ENCODE measurements at places on chromosomes 12 and 14.

GRCh38 chr12:53196486-53196885, 10.6 kb downstream of the ITGB7 start:
- no peak for DNase-seq

GRCh38 chr14:102541771-102542170, 32.2 kb upstream of the ANKRD9 start:
- DNase-seq, result no peak

DNA sequence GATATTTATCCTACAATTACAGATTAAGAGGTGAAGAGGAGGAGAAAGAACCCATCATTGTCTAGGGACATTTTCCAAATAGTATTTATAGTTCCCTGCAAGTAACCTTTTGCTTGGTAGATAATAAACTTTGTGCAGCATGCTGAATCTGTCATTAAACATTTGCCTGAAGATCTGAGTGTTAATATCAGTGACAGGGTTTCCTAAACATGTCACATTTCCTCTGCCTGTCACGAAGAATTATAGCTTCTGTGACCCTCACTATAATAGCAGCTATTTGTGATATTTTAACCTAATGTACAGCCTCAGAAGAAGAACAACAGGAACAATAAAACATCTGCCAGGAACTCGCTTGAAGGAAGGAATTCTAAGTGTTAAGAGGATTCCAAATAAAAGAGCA, 350.3 kb downstream of the GXYLT1 start:
- DNase-seq, result no peak

DNA sequence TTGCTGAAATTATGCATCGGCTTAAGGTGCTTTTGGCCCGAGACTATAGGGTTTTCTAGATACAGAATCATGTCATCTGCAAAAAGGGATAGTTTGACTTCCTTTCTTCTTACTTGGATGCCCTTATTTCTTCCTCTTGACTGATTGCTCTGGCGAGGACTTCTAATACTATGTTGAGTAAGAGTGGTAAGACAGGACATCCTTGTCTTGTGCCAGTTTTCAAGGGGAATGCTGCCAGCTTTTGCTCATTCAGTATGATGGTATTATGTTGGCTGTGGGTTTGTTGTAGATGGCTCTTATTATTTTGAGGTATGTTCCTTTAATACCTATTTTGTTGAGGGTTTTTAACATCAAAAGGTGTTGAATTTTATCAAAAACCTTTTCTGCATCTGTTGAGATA, 8.3 kb downstream of the BMAL2 start:
- DNase-seq, result no peak

DNA sequence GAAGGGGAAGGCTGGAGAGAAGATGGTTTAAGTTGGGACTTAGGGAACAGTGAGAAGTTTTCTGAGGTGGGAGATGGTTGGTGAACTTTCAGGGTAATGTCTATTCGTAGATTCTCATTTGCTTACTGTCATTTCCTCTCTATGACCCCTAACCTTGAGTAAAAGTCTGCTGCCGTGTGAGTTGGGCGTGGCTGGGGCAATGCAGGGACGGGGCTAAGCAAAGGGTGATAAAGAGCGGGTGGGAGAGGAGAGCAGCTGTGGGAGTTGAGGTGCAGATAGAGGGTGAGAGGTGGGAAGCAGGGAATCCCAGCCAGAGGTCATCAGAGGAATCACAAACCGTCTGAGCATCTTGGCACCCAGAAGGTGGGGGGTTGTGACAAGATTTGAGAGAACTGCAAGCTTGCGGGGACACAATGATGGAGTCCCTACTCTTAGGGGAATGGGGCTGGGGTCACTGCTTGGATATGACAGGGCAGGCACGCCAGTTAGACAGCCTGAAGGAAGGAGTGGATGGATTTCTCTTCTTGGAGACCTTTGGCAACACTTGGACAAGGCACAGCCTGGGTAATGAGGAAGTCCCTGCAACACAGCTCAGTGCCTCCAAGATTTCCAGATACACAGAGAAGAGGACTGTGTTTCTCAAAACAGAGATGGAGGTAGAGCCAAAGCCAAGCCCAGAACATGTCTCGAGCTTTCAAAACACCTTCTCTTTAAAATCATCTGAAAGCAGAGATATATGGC, 45.9 kb upstream of the CTDSP2 start:
- no peak for DNase-seq

GRCh38 chr12:131112700-131113290, 159.1 kb downstream of the ADGRD1 start:
- no peak for DNase-seq

DNA sequence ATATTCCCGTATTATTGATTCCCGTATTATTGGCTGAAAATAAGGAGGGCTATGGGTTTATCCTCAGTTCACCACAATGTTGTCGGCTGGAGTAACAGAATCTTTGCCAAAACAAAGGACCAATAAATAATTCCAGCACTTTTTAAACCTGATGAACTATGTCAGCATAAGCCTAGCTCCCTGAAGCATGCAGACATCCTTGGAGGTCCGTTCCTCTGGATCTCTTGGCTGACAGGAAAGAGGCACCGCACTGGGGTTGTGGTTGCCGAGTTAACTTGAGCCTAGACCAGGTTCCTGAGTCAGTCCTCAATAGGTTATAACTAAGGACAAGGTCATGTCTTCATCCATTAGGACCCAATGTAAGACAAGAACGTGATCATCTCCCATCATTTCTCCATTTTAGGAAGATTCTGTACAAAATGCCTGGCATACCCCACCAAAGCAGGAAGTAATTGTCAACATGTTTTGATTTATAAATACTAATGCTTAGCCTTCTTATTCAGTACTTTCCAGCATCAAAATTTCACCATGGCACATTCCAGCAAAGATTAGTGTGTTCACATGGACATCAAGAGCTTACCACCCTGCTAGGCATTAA, 36.6 kb downstream of the NID2 start:
- DNase-seq, result no peak

GRCh38 chr12:52601671-52602070, 408 bp upstream of the KRT72 start:
- no peak for DNase-seq

GRCh38 chr12:132490422-132491137, 629 bp downstream of the FBRSL1 start:
- no peak for DNase-seq

GRCh38 chr14:60637479-60638315, 11.6 kb downstream of the SIX1 start:
- no peak for DNase-seq

GRCh38 chr12:44502681-44503080, 373.4 kb downstream of the NELL2 start:
- no peak for DNase-seq

DNA sequence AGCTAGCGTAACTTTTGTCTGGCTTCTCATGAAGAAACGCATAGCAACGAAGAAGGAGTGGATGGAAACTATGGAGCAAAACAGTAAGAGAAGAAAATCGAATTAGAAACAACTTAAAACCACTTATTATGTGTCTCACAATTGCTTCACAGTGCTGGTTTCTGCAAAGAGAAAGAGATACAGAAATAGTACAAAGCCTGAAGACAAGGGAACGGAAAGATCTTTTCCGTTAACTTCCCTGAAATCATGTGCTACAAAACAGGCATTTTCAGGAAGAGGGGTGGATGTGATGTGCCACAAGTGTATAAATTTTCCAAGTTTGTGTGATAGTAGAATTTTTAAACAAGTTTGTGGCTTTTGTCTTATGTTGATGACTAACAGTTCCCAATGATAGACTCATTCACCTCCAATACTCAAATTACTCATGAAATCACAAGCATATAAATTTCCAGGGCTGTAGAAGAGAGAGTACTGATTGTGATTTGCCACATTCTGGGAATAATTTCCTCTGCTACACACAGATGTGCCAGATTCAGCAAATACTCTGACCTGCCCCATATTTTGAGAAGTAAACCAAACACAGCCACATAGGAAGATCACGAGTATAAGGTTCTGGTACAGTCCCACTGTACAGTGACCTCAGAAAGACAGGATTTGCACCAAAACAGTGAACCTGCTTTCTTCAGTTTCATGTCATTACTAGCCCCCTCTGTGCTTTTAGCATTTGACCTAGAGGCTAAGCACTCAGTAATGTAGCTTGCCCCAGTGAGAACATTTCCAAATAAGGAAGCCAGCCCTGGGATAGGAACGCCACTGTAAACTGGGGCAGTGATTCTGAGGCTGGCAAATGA, 41.4 kb upstream of the PPFIA2 start:
- no peak for DNase-seq

DNA sequence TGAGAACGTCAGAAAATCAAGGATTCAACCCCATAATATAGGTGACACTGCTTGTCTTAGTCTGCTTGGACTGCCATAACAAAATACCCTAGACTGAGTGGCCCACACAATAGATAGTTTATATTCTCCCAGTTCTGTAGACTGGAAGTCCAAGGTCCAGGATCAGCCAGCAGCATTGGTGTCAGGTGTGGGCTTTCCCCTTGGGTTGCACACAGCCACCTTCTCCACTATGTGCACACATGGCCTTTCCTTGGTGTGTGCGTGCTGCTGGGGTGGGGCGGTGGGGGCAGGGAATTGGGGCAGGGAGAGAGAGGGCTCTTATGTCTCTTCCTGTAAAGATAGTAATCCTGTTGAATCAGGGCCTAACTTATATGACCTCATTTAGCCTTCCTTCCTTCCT, 106.4 kb downstream of the SLC25A47 start:
- DNase-seq, result no peak

DNA sequence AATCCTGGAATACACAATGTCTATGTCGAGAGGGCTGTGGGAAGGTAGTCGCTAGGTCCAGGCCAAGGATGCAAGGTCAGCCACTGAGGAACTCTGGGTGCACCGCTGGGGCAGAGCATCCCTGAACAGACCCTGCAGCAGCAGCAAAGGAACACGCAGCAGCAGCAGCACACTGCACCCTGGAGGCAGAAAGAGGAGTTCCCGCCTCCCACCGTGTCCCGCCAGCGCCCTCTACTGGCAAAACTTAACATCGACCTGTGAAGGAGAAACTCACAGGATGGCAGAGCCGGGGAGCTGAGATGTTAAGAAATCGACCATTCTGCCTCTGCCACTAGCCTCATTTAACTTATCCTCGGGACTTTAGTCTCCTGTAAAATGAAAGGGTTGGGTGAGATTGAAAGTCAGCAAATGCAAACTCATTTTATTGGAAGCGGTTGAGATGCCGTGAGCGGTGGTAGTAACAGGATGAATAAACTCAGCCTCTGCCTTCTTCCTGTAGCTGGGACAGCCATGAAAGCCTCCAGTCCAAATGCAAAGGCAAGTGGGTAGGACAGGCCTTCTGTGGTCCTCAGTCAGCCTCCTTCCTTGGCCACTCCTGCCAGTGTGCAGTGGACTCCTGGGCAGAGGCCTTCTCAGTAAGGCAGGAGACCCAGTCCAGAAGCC, 45.6 kb downstream of the STAB2 start:
- DNase-seq, result no peak

DNA sequence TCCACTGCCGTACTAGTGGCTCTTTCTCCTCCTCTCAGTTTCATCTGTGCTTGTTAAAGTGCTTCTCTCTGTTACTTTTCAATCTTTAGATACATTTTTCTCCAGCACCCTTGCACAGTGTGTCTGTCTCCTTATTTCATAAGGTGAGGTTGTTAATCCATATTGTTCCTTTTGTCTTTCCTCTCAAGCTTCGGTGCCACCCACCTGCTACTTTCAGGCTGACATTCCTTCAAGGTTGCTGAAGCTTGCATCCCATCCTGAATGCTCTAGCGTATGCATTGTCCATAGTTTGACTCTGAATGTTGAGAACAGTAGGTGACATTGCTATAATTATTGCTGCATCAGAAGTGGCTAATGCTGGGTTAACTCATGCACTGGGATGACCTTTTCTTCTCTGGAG, 20.6 kb downstream of the TUNAR start:
- no peak for DNase-seq

- DNase-seq, result no peak
These were observed 9.6 kb downstream of the PTPRB start for GRCh38 chr12:70627677-70628076.

- DNase-seq, result no peak
These were observed 7.0 kb downstream of the KRT6B start for GRCh38 chr12:52444647-52445595.

GRCh38 chr12:132178316-132178715, 34.1 kb downstream of the NOC4L start:
- DNase-seq, result no peak

GRCh38 chr12:93156086-93156716, 221.5 kb upstream of the NUDT4 start:
- peak; percentile 59 for DNase-seq

GRCh38 chr12:132881818-132882217, 5.6 kb downstream of the CHFR start:
- DNase-seq, result no peak

GRCh38 chr12:127650626-127651025, 616.3 kb upstream of the TMEM132C start:
- DNase-seq, result no peak

GRCh38 chr12:68899251-68899771, 33.7 kb downstream of the CPM start:
- DNase-seq, result no peak

GRCh38 chr12:116919706-116920485, 9.1 kb downstream of the FBXW8 start:
- no peak for DNase-seq

- no peak for DNase-seq
These were observed 2.9 kb downstream of the SPX start for GRCh38 chr12:21528953-21529352.

- no peak for DNase-seq
These were observed 169.4 kb upstream of the GARIN2 start for GRCh38 chr14:67019796-67020195.

DNA sequence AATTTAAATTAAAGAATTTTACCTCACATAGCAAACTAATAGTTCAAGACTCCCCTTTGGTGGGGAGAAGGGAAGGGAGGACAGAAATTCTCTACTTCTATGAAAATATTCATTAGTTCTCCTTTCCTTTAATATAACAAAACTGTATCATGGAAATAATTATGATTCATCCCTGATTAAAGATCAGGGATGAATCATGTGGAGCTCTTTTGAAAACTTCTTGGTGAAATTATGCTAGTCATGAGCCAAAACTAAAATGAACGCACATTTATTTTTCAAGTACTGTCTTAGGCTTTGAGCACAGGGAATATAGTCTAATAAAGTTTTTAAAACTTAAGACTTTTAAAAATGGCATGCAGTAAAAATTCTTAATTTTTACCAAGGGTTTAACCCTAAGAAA, 17.1 kb downstream of the TMBIM4 start:
- no peak for DNase-seq

GRCh38 chr14:83975841-83976770, 1553.8 kb upstream of the FLRT2 start:
- DNase-seq, result no peak

Measured in hippocampal formation (tissue), 2 donors.